CD4-positive, alpha-beta memory T cell (primary cell): ENCODE measurements at places on chromosomes 2 and 18.

DNA sequence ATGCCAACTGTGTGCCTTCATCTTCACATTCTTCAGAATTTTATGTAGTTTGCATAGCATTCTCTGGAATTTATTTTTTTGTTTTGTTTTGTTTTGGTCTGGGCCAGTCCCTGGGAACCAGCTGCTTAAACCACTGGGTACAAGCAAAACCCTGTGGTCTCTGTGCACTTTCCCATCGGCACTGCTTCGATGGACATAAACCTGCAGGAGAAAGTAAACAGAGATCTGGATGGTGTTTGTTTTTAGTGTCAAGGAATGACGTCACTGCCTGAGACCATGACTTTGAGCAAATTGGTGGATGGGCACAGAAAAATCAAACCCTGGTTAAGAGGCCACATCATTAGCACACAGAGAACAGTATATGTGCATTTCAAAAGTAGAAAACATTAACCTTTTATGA lies 64.7 kb upstream of the RASGRP3 start:
- DNase-seq, result no peak

DNA sequence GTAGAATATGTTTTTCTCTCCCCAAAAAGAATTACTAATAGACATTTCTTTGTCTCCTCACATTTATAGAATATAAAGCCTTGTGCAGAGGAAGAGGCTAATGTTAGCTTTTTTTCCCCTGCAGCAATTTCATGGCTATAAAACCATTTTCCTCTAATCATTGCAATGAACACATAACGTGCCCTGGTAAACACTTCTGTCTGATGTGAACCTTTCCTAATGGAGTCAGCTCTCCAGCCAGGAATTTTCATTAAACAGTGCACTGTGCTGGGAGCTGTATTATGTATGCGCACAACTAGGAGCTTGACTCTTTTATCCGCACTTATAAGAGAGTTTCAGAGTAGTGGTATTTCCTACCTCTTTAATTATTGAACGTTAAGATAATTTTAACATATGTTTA lies 63.9 kb upstream of the SPATS2L start:
- no peak for DNase-seq

DNA sequence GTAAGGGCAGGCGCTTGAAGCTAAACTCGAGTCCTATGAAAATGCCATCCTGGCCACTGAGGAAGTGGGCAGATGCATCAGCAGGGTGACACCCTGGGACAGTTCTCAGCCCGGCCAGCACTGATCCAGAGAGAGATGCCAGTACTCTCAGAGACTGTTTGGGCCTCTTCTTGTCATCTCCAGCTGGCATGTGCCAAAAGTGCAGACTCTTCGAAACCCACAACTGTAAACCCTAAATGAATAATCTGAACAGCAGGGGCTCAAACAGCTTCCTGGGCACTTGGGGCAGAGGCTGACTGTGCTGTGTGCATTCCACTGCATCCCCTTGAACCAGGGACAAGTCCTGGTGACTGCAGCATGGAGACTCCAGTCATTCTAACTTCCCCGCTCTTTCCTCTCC lies 204.2 kb upstream of the SMAD2 start:
- DNase-seq, result no peak

GRCh38 chr2:1222056-1222455 lies 191.2 kb upstream of the TPO start:
- no peak for DNase-seq

- DNase-seq, result no peak
Observed at GRCh38 chr2:188345020-188345419, 53.3 kb downstream of the GULP1 start.

- no peak for DNase-seq
Observed at GRCh38 chr2:205759732-205760131, 77.4 kb downstream of the NRP2 start.

GRCh38 chr18:75052475-75052874 lies 156.5 kb downstream of the PTGR3 start:
- DNase-seq, result no peak

GRCh38 chr2:145815933-145816332 lies 1296.0 kb upstream of the ZEB2 start:
- no peak for DNase-seq

DNA sequence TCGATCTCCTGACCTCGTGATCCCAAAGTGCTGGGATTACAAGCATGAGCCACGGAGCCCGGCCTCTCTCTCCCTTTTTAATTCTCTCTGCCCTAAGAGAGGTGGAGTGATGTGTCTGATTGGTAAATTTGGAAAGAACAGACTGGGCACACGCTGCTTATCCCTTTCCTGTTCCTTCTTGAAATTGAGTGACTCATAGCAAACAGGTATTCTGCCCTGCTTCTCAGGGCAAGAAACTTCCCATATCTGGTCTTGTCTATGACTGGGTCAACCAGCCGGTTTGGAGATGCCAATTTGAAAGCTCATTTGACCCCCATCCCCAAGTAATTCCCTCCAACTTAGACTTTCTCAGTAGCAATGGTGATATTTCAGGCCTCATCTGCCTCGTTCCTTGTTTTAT lies 15.0 kb downstream of the LYPD1 start:
- DNase-seq, result no peak

GRCh38 chr2:84904717-84905174 lies 710 bp upstream of the TMSB10 start:
- DNase-seq, result no peak

DNA sequence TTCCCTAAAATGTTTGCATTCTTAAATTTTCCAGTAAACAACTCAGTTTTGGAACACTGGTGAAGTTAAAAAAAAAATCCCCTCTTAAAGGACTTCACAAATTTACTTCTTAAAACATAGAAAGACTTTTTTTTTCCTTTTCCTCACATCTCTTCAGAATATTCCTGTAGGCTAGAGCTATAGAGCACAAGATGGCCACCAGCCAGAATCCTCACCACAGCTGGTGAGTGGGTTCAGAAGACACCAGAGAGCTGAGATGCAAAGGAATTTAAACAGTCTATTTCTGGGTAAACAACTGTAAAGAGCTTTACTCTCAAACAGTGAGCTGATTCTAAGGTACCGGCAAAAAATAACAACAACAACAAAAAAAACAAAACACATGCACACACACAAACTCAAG lies 252.8 kb downstream of the LRP1B start:
- no peak for DNase-seq

DNA sequence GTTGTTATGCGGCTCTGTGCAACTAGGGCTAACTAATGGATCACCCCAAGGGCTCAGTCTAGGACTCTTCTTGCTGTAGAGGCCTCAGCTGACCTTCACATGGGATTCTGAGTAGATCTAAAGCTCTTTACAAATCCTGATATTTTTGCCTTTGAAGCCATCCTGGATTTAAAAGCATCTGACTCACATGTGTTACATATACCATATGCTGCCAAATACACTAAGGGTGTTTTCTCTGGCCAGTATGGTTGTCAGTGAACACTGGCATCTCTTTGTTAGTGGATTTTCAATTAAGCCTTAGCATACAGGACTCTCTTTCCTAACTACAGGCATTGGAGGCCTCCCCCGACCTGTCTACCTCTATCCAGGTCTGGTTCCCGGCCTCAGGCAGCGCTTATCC lies 992.8 kb upstream of the FANCL start:
- DNase-seq, result no peak

DNA sequence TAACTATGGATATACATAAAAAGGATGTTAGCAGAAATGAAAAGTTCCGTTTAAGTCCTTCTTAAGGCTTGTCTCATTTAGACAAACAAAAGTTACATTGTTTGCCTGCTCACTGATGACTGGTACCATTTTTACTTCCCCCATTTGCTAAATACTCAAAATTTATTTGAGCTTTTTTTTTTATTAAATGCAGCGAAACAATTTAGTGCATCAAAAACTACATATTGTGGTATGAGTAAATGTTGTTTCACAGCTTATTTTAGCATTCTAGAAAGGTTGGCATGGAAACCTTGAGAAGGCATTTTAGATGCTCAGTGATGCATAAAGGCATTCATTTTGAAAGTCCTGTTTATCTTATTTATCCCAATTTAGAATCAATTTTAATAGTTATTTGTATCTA lies 100.0 kb downstream of the MAP2 start:
- no peak for DNase-seq

- DNase-seq, result no peak
Observed at GRCh38 chr2:26864646-26865045, 16.7 kb downstream of the DPYSL5 start.

DNA sequence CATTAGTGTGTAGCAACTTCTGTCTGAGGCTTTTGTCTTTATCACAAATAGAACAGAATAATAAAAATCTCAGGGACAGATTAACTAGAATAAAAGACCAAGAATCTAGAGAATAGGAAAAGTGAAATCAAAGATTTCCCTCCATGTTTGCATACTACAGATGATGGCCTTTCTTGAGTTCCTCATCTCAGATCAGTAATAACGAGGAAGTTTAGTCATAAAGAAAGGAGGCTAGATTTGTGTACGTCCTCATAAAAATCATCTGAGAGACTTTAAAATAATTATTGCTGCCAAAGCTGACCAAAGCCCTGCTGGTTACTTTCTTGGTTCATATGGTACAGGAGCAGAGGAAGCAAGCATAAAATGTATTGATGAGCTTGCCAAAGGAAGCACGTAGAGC lies 117.3 kb downstream of the MIB1 start:
- no peak for DNase-seq

DNA sequence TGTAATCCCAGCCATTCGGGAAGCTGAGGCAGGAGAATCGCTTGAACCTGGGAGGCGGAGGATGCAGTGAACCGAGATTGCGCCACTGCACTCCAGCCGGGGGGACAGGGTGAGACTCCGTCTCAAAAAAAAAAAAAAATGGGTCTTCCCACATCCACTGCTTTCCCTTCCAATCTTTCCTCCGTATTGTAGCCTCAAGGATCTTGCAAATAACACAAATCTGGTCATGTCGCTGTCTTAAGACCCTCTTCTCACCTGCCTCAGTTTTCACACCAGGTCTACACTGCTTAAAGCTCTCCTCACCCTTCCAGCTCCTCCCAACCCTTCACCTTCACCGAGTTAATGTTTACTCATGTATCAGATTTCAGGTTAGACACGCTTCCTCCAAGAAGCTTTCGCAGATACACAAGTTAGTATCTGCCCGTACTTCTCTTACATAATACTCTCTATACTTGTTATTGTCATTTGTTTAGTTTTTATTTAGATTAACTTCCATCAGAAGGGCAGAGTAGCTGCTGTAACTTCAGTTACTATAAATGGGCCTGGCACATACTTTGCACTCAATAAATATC lies 1.5 kb downstream of the IER3IP1 start:
- no peak for DNase-seq

DNA sequence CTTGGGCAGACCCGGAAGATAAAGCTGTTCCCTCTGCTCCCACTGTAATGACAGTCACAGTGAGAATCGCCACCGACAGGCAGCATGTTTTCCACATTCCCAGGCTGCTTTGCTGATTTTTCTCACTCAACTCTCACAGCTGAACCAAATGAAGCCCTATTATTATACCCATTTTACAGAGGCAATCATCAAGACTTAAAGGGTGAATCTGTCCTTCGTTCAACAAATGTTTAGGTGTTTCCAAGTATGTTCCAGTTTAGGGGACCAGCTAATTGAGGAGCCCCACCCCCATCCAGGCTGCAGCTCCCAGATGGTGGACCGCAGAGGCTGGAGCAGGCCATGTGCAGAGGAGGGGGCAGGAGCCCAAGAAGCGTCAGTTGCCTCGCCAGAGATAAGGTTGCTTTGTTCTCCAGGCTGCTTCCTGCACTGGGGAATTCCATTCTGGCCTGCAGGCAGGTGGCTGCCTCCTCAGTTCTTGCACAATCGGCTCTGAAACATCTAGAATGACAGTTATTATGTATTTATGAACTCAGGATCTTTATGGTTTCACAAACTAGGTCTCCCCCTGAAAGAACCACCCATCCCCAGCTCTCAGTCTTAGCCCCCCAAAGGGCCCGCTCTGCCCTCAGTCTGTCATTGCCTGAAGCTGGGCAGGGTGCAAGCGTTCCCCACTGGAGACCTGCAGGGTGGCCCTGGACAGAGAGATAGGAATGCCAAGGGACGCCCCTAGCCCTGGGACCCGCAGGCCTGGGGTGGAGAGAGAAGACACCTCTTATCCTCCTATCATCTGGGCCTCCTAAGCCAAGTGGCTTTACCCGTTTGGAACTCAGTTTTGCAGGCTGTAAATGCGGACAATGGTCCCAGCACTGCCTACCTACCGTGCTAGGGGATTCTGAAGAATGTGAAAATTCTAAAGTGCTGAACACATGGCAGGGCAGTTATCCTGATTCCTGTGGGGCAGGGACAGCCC lies 49.1 kb upstream of the MYCN start:
- DNase-seq, result no peak
